ENCODE measurements at places on chromosomes 1 and 21.

- DNase-seq = no peak
These were observed 27.8 kb downstream of the PSEN2 start for GRCh38 chr1:226898246-226898645.

GRCh38 chr1:180168786-180169639, 14.3 kb downstream of the QSOX1 start:
- no peak for DNase-seq

- DNase-seq = no peak
These were observed 47.1 kb upstream of the PLA2G2C start for GRCh38 chr1:20233394-20233793.

GRCh38 chr21:36992671-36993070, 13.8 kb upstream of the RIPPLY3 start:
- no peak for DNase-seq

DNA sequence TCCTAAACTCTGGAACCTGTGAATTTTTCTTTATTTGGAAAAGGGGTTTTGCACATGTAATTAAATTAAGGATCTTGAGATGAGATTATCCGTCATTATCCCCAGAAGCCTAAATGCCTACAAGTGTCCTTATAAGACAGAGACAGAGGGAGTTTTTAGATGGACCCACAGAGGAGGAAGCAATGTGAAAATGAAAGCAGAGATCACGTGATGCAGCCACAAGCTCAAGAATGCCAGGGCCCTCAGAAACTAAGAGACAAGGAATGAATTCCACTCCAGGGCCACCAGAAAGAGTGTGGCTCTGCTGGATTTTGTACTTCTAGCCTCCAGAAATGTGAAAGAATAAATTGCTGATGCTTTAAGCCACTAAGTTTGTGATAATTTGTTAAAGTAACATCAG, 183.6 kb upstream of the UBE2U start:
- no peak for DNase-seq

GRCh38 chr1:94982398-94982797, 55.5 kb upstream of the CNN3 start:
- DNase-seq = no peak

DNA sequence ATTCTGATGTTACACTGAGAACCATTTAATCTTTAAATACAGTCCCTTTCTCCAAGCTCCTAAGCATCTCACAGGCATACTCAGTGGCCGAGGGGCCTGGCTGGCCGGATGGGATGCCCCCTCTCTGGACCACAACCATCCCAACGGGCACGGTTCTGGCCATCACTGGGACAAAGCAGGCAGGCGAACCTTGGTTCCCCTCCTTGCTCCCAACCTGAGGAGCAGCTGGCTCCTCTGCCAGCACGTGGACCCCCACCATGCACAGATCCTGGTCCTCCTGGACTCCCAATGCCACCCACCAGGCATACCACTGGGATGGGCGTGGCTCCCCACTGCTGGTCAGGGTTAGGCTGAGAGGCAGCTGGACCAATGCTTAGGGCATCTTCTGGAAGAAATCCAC, 19.8 kb upstream of the PRDM16 start:
- DNase-seq = no peak

GRCh38 chr1:41018018-41018410, 3.5 kb downstream of the SLFNL1 start:
- DNase-seq = no peak

DNA sequence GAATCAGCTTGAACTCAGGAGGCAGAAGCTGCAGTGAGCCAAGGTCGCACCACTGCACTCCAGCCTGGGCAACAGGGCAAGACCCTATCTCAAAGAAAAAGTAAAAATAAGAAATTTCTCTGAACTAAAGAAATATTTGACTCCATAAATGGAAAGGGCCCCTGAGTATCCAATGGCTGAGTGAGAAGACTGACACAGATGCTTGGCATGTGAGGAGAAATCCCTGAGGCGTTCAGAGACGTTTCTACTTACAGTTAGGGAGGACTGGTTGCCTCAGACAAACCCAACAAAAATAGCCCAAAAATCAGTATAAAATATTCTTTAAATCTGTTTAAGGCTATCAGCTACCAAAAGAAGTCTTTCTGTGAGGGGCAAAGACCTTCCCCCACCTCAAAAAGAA, 3.0 kb upstream of the SUMO3 start:
- DNase-seq = no peak
